ENCODE measurements at places on chromosomes 5 and 9. TPM values are rescaled to one million over a fixed set of nuclear protein-coding genes. Genes with fewer than 3 reads are reported as not detected.

The FBP1 gene
- polyA plus RNA-seq: 0.53 TPM

The SLC31A2 gene
- polyA plus RNA-seq: 3.4 TPM

GRCh38 chr9:129328355-129329042 is 150.4 kb upstream of the IER5L start:
- no peak for DNase-seq

- no peak for DNase-seq
Measured at GRCh38 chr9:38160613-38161215, 91.7 kb upstream of the SHB start.

DNA sequence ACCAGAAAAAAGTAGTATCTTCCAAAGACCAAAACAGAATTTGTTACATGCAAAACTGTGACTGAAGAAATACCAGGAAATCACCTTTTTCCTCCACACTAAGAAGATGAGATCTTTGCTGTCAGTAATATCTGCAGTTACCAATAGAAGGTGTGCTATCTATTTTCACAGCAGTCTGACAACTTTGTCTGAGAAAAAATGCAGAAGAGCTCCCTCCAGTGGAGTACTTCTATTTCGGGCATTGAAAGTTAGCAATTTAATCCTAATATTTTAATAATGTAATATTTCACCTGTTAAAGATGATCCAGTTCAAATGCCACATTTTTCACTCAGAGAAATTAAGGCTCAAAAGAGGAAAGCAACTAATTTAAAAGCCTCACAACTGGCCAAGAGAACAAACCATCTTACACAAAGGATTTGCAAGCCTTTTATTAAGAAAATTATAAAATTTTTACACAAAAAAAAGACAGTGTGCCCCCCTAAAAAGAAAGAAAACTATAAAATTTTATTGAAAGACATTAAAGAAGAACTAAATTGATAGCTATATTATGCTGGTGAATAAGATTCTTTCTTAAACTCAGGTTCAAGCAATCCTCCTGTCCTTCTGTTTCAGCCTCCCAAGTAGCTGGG is 50.6 kb downstream of the DEPDC1B start:
- DNase-seq: no peak

- no peak for DNase-seq
Measured at GRCh38 chr9:128136816-128137793, 9.6 kb upstream of the PTGES2 start.

DNA sequence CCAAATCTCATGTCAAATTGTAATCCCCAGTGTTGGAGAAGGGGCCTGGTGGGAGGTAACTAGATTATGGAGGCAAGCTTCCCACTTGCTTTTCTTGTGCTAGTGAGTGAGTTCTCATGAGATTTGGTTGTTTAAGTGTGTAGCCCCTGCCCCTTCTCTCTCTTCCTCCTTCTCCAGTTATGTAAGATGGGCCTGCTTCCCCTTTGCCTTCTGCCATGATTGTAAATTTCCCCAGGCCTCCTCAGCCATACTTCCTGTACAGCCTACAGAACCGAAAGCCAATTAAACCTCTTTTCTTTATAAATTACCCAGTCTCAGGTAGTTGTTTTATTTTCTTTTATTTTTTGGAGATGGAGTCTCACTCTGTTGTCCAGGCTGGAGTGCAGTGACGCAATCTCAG is 18.2 kb upstream of the TXNDC8 start:
- no peak for DNase-seq

DNA sequence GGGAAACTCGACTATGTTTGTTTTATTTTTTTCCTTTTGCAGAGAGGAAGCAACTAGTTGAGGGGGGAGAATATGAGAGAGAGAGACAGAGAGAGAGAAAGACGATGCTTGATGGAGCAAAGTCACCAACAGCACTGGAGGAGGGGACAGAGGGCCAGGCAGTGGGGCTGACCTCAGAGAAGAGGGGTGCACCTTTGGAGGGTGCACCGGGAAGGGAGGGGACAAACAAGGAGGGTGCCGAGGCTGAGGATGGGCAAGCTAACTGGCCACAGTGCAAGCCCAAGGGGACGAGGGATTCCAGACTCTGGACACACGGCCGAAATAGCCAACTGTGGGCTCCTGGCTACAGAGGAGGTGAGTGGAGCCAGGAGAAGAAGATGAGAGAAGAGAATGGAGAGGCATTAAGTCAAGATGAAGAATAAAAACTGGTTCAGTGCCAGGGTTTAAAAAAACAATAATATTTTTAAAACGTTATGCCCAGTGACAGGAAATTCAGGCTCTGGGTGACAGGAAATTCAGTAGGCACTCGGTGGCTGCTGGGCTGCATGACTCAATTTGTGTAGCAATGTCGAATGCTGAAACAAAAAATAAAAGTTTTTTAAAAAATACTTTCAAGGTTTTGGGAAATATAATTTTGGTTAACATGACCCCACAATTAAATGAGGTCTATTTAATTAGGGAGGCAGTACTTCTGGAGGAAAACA is 13.3 kb upstream of the GLRX start:
- DNase-seq: no peak

DNA sequence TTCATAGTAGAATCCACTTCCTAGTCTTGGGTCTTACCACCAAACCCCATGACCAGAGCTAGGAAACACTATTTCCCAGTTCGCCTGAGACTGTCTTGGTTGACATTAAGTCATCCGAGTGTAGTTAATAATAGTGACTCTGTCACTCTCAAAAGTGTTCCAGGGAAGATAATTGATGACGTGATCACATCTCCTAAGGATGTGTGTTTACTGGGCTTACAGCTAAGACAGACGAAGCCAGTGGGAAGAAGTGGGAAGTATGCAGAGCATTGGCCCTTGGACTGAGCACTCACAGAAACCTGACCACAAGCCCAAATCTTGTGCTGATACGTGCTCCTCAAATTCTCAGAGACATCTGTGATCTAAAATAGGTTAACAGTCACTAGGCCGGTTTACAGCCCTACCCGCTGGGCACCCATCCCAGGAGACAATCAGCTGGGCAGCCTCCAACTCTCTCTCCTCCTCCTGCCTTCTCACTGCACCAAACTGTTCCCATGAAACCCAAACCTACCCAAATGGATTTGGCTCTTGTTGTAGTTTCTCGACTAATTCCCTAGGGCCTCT is 316.6 kb downstream of the TLE1 start:
- no peak for DNase-seq

DNA sequence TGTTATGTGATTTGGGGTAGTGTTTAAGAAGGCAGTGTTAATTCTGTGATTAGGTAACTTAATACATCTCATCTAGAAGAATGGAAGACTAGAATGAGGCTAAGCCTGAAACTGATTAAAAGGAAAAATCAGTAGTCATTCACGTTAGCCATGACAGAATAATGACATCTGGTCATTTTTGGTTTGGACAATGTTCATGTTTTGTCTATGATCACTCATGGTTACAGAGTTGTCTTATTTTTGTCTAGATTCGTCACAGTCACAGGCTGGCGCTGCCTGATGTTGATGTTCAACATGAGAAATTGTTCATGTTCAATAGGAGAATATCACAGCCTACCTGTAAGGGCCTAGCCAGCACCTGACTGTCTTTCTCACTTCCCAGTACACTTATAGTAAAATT is 9.5 kb upstream of the DOCK2 start:
- no peak for DNase-seq

- no peak for DNase-seq
Measured at GRCh38 chr9:115883467-115884329, 269.9 kb upstream of the PAPPA start.

All from forelimb muscle (tissue), 1 donor.